ENCODE measurements at places on chromosomes 7 and 10. TPM values are rescaled to one million over a fixed set of nuclear protein-coding genes. Genes with fewer than 3 reads are reported as not detected.
A peak's percentile ranks its signal among the peaks of the same experiment; 100 is the strongest.

The SPDYE5 gene
- not detected for total RNA-seq

The FAM25A gene
- total RNA-seq = not detected

DNA sequence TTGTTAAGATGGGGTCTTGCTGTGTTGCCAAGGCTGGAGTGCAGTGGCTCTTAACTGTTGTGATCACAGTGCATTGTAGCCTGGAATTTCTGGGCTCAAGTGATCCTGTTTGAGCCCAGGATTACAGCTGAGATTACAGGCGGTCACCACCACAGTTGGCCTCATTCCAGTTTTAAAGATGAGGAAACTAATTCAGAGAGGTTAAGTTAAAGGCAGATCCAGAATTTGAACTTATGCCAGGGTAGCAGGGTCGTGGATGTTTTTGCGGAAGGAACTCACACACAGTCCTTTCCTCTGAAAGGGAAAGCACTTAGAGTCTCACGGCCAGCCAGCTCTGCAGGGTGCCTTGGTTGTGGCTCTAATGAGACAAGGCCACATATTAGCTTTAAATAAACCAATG, 84.7 kb downstream of the MMRN2 start:
- DNase-seq = no peak

- DNase-seq = no peak
These were observed at the start of gene KEL for GRCh38 chr7:142961973-142962926. Gene KEL (minus strand): TSS chr7:142962363. CDS start chr7:142962206, 157 bp downstream.

DNA sequence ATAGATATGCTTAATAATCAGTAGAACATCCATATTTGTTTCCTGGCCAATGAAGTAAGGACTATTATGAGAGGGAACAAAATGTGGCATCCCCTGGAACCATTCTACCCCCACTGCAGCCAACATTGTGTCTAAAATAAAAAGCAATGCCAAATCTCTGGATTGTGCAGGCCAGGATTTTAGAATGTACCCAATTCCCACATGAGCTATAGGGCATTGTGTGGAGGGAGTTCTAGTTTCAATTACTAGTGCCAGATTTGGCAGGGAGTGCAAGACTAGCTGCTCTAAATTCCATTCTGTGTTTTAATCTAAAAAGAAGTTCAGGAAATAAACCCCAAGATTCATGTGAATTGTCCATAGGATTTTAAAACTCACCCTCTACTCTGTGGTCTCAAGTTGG, 112.3 kb downstream of the HGF start:
- DNase-seq = no peak

DNA sequence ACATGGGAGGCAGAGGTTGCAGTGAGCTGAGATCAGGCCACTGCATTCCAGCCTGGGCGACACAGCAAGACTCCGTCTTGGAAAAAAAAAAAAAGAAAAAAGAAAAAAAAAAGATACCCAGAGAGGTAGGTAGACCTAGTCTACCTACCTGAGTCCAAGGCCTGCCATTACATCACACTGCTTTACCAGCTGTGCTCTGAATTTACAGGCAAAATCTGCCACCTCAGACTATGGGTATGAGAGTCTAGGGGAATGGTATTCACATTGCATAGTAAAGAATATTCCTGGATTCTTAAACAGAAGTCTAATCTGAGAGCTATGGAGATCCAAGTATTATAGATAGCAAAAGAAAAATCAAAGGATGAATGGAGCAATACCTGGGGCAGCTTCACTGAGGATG, 50.2 kb downstream of the NDUFB2 start:
- no peak for DNase-seq

- DNase-seq = peak; percentile 20
These were observed at the start of gene NOD1 for GRCh38 chr7:30478349-30479201. Gene NOD1 (minus strand): TSS chr7:30478784. CDS start chr7:30456921, 21,863 bp downstream.

DNA sequence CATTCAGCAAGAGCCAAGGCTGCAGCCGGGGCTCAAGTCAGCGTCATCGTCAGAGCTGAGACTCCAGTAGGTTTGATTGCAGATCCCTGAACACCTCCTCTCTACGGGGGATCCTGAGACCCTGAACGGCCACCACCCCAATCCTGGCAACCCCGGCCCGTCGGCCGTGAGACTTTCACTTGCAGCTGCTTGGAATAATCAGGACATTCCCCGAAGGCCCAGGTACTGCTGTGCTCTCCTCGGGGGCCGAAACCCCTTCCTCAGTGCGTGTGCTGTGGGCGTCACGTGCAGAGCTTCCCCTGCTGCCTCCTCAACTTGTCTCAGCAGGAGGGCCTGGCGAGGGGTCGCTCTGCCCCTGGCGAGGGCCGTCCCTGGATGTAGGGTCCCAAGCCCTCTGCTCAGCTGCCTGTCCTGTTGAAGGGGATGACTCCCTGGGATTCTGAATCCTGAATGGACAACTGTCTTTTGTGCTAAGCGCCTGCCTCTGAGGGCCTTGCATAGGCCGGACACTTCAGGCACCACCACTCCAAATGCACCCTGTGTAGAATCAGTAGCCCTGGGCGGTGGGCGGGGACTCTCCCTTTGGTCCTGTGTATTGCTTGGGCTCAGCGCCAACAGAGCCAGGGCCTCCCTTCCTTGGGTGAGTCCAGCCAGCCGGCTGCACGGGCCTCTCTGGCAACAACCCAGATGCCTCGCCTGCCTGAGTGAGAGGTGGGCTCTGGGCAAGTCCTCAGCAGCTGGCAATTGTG, 63.8 kb upstream of the EBF3 start:
- DNase-seq = no peak

- DNase-seq = no peak
These were observed 173.3 kb upstream of the ZNF804B start for GRCh38 chr7:88586219-88586618.

DNA sequence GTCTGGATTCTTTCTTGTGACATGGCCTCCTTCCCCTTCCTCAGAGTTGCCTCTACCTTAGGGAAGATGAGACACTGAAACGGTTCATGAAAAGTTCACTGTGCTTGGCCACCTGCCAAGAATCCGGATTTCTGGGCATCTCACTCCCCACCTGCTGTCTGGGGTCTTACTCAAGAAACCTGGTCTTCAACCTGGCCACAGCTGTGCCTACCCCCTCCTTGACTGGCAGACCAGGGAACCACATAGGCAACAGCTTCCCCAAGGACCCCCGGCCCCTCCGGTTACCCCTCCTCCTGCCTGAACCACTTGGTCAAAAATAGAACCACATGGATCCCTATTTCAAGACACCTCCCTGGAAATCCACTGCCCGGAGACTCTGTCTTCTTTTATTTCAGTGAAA, 58.7 kb upstream of the NANOS1 start:
- DNase-seq = no peak
